ENCODE measurements at places on chromosomes 1 and 21.

DNA sequence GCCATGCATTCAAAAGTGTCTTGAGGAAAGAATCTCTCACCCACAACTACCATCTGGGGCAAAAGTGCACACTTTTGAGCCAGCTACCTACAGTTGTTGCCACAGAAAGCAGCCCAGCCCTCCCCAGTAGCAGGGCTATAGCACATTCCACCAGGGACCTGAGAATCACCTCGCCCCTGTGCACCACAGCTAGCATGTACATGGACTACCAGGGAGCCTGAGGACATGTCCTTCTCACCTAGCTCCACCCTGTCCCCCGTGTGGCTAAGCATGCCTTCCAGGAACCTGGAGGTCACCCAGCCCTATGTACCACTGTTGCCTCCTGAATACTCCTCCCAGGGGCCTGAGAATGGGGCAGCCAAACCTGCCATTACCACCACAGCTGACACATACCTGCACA is 16.9 kb downstream of the SPRR2G start:
- DNase-seq: no peak

DNA sequence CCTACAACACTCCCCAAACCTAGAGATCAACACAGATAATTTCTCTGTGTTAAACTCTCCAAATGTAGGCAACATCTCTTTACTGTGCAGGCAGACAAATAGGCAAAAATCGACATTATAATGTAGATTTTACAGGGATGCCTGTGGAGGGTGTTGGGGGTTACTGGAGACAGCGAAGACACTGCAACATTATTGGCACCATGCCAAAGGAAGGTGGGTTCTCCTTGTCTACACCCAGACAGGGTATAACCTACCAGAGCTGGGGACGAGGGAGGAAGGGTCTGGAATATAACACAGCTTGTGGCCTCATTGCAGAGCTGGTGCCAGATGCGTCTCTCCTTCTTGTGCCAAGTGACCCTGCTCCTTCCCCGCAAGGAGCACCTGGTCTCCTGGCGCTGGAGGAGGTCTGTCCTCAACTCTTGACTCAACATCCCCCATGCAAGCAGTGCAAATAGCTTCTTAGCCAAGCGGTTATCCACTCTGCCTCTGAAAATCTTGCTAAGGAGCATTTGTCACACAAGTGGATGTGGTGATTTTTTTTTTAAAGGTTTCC is 404.0 kb downstream of the PRDM2 start:
- no peak for DNase-seq

DNA sequence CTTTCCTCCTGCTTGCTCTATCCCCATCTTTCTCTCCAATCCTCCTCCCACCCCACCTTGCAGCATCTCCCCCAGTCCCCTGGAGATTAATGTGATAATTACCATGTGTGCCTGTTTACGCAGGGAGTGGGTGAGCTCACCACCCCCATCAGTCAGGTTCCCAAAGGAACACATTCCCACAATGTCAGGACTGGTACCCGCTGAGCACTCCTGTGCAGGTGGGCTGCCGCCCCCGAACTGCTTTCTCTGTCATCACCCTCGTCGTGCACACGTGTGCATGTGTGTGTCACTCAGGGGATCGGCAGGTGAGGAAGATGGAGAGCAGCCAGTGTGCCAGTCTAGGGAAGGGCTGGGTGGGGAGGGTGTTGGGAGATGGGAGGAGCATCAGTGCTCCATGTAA is 163.4 kb downstream of the CACNA1E start:
- DNase-seq: no peak

DNA sequence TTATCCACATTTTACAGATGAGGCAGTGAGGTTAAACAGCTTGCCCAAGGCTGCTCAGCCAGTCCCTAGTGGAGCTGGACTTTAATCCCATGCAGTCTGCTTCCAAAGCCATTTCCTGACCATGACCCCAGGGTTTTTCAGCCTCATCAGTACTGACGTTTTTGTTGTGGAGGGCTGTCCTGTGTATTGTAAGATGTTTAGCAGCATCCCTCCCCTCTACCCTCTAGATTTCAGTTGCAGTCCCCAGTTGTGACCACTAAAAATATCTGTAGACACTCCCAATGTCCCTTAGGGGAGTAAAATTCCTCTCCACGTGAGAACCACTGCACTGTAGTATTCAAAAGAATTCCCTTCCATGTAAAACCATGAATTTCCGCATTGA is 30.2 kb upstream of the C1orf105 start:
- no peak for DNase-seq

DNA sequence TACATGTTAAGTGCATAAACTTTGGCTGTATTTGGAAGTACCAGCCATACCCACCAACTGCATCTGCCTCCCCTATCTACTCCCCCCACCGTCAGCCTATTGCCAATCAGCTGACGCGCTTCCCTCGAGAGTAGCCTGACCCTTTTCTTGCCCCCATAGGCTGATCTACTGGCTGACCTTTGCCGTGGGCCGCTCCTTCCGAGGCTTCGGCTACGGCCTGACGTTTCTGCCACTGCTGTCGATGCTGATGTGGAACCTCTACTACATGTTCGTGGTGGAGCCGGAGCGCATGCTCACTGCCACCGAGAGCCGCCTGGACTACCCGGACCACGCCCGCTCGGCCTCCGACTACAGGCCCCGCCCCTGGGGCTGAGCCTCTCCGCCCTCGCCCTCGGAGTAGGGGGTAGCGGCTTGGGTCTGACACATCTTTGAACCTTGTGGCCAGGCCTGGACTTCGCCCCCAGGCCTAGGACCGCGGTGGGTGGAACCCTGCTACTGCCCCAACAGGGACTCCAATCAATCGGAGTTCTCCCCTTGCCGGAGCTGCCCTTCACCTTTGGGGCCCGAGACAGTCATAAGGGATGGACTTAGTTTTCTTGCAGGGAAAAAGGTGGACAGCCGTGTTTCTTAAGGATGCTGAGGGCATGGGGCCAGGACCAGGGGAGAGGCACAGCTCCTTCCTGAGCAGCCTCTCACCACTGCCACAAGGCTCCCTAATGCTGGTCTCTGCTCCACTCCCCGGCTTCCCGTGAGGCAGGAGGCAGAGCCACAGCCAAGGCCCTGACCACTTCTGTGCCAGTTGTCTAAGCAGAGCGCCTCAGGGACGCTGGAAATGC is 4.0 kb downstream of the GLMP start:
- no peak for DNase-seq

DNA sequence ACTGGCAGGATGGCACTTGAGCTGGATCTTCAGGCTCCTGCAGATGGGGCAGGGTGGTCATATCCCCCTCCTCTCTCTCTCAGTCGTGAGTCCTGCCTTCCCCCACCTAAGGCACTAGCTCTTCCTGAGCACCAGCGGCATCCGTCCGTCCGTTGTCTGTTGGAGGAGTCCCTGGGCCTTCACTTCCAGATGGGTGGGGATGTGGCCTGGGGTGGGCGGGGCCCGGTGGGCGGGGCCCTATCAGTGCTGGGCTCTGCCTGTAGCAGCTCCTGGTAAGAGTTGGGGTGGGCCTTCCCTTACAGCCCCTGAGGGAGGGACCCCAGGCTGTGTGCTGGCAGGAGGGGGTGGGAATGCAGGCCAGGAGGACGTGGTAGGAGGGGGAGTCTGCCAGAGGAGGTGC is 10.3 kb downstream of the LDLRAD2 start:
- no peak for DNase-seq

DNA sequence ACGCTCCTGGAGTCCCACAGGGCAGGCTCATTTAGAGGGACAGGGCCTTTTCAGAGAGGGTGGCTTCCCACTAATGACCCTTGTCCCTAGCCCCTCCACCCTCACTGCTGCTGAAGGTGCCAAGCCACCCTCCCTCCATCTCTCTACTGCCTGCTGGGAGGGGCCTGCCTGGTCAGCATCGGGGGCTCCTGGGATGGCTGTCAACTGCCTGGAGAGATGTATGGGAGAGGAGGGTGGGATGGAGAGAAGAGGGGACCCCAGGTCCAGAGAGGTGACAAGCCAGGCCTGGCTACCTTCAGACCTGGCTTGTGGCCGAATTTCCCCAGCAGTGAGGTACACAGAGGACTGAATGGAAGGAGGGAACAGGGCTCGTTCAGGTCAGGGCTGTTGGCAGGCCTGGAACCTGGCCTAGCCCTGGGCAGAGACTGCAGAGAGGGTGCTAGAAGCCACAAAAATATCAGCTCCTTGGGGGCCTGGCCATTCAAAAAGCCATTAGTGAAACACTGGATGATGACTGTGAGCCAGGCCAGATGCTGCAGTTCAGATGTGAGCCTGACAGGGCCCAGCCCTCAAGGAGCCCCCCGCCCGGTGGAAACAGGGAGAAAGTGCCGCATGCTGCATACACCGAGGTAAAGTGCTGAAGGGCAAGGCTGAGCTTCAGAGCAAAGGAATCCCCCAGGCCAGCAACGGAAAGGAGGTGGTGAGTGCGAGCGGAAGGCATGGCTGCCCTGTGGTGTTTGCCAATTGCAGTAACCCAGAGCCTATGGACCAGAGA is 20.0 kb downstream of the MMEL1 start:
- no peak for DNase-seq

DNA sequence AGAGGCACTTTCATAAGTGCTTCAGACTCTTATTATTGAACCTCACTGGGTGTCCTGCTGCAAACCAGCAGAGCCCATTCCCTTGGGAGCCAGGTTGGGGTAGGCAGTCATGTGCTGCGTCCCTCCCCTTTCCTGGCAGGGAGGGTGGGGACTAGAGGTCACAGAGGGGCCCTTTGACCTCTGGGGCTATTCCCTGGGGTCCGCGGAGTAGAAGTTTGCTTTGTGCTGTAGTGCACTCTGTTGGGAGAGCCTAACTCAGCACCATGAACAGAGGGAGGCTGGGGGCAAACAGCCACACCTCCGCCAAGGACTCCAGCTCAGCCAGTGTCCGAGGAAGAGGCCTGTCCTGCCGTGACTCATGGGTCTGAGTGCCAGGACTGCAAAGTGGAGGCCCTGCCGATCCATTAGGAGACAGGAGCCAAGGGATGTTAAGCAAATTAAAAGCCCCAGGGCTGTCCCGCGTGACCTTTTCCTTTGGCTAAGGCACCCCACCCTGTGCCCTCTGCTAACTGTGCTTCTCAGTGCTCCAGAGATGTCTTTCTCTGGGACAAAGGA is 3.0 kb upstream of the IGSF21 start:
- no peak for DNase-seq

GRCh38 chr1:189751311-189751710 is 726.4 kb downstream of the BRINP3 start:
- no peak for DNase-seq

DNA sequence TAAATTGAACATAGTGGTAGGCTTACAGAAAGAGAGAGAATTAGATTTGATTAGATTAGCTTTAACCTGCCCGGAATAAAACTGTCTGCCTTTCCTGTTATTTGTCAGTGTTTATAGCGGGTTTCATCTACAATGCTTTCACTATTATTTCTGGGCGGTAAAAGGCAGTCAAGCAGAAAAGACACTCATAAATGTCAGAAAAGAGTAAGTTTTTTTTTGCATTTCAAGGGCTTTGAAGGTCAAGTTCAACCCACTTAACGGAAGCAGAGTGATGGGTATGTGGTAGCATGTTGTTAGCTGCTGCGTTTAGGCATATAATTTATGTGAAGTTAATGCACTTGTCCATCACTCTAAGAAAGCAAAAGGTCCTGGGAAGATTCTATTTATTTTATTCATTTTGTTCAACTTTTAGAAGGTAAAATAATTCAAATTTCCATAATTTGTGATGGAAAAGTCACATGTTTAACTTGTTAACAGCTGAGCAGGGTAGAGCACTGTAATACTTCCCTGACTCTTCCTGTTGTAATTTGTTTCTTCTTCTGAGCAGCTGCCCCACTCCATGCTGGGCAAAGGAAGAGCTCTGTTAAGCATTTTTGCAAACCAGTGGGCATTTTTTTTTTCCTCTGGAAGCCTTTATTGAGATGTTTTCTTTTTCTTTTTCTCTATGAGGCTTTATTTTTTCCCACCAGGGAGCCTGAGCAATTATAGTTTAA is 220.1 kb downstream of the ST6GALNAC3 start:
- DNase-seq: no peak

DNA sequence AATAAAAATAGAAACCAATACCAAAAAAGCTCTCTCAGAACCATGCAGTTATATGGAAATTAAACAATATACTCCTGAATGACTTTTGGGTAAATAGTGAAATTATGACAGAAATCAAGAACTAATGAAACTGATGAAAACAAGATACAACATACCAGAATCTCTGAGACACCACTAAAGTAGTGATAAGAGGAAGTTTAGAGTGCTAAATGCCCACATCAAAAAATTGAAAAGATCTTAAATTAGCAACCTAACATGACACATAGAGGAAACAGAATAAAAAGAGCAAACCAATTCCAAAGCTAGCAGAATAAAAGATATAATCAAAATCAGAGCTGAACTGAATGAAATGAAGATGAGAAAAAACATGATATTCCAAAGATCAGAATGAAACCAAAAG is 430.9 kb downstream of the LTN1 start:
- no peak for DNase-seq

Data from activated CD4-positive, alpha-beta T cell treated with anti-CD3 and anti-CD28 coated beads for 24 hours (primary cell).